HCT116 (cell line): ENCODE measurements at places on chromosomes 1 and 21.

DNA sequence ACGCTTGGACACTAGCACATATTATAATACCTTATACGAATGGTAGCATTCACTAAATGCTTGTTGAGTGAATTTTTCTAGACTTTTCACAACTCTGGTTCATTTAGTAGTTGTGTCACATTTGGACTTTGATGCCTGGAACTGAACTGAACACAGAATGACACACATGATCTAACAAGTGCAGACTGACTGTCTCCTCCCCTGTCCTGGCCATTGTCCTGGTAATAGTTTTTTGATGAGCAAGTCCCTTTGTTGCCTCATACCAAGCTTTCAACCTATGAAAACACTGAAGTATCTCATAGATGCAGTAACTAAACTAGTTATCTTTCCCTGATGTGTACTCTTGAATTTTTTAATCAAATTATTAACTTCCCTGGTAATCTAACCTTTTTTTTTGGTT lies 66.4 kb downstream of the LRRC8D start:
- H3K4me3 ChIP-seq, result no peak overlapping the region
- H3K4me1 ChIP-seq, result peaks cover 17% of the 10 kb centered on the region; the same call in 1 of the 2 replicates
- no peaks in the 10 kb centered on the region for H3K27me3 ChIP-seq
- DNase-seq, result no peak
- no peak overlapping the region for H3K27ac ChIP-seq
- H3K36me3 ChIP-seq, result no peaks in the 10 kb centered on the region

GRCh38 chr1:65172936-65173690 lies 25.1 kb downstream of the AK4 start:
- peaks cover 67% of the 10 kb centered on the region for H3K4me1 ChIP-seq
- H3K27me3 ChIP-seq, result no peaks in the 10 kb centered on the region
- H3K4me3 ChIP-seq, result no peak overlapping the region
- no peaks in the 10 kb centered on the region for H3K36me3 ChIP-seq

- H3K27ac ChIP-seq, result no peak overlapping the region
- DNase-seq, result no peak
These were observed 18.1 kb downstream of the KNCN start for GRCh38 chr1:46533179-46533864.

DNA sequence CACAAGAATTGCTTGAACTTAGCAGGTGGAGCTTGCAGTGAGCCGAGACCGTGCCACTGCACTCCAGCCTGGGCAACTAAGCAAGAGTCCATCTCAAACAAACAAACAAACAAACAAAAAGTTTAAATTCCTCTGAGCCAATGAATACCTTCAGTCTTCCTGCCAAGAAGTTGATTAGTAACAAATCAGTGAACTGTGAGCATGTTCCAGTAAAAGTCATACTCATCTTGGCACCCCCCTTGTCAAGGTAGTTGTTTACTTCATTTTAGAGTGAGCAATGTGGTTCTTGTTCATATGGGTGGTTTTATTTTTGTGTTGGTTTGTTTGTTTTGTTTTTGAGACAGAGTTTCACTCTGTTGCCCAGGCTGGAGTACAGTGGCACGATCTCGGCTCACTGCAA lies 18.0 kb upstream of the SLC2A7 start:
- no peak overlapping the region for H3K27ac ChIP-seq
- H3K27me3 ChIP-seq, result no peaks in the 10 kb centered on the region
- no peak for DNase-seq
- H3K36me3 ChIP-seq, result no peaks in the 10 kb centered on the region
